Activated CD8-positive, alpha-beta memory T cell treated with anti-CD3 and anti-CD28 coated beads for 1 hour (primary cell): ENCODE measurements at places on chromosomes 16 and 17.

GRCh38 chr17:74833501-74834377 lies 25.9 kb downstream of the GRIN2C start:
- no peak for DNase-seq

DNA sequence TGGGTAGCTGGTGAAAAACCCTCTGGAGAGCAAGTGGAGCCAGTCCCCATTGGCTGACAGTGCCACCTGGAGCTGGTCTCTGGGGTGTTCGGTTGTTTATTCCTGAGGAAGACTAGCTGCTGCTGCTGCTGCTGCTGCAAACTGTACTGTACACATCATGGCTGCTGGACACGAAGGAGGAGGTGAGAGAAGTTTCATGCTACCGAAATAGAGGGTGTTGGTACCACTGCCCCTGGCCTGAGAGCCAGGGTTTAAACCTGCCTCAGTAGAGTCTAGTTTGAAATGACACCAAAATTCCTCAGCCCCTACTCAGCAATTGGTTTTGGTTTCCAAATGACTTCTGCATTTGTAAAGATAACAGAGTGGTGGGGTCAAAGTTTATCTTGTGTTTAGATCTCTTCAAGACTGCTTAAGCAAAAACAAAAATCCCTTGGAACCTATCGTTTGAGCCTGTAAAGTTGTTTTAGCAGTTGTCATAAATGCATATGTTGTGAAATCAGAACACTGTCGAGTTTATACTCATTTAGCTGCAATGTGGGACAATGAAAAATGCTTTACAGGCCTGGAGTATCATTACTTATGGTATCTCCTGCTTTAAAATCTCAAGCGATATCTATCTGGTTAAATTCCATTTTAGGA lies 40.8 kb downstream of the CYB5B start:
- DNase-seq: no peak

- no peak for DNase-seq
These were observed 31.1 kb downstream of the ADAMTS18 start for GRCh38 chr16:77403732-77404131.

DNA sequence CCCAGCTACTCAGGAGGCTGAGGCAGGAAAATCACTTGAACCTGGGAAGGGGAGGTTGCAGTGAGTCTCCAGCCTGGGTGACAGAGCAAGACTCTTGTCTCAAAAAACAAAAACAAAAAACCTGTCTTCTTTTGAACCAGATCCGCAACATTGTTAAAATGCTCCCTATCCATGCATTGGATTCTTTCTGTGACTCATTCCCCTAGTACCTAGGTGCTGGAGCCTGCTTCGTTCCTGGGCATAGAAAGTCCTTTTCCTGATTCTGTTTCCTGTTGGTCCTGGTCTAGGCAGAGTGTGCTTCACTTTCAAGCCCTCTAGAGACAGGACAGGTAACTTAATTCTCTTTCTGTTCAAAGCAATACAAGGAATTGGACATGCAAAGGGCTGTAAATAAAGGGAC lies 5.2 kb downstream of the EPN2 start:
- no peak for DNase-seq

DNA sequence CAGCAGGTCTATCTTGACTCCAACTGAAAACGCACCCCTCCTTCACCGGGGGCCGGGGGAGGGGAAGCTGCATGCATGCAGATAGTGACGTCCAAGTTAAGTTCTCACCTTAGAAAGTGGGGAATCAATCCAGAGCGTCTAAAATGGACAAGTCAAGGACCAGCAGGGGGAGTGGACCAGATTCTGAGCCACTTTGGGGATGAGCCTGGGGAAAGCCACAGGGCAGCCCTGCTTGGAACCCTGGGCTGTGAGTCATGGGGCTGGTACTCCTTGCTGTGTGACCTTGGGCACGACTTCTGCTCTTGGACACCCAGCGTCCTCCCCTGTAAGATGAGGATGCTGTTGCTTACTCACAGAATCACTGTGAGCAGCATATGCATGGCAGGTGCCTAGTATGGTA lies 9.1 kb downstream of the TNFRSF13B start:
- no peak for DNase-seq

DNA sequence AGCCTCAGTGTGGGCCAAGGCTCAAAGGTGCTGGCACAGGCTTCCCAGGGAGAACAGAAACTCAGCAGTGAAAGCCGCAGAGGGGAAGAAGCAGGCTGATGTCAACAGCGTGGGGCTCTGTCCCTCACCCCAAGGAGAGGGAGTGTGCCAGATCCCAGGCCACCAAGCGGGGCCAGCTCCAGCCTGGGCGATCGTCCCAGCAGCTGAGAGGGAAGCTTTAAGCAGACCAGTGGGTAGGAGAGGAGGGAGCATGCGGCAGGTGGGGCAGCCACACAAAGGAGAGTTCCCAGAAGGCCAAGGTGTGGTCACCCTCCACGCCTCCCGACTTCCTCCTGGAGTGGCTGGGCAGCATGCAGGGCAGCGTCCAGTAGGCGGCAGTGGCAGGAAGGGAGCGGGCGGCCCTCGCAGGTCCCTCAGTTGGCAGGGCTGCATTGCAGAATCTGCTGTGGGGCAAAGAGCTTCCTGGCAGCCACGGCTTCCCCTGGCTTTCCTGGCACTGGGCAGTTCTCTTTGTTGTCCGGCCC lies 6.0 kb downstream of the SYNGR2 start:
- no peak for DNase-seq

GRCh38 chr17:72369366-72369765 lies 248.5 kb downstream of the SOX9 start:
- DNase-seq: no peak

DNA sequence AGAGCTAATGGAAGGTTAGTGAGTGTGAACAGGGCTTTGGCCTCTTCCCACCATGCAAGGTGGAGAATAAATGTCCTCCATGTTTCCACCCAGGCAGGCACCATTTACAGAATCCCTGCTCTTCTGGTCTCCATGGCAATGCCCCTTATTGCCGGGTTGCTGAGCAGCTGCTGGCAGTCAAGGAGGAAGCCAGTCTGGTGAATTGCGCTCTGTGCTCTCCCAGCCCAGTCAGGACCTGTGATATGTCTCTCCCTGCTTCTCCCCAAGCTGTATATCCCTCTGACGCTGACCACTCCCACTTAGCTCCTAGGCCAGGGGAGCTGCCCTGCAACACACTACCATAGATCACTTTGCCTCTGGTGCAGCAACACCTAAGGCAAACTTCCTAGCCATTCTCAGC lies 402.1 kb upstream of the ERCC4 start:
- DNase-seq: no peak

- peak; percentile 66 for DNase-seq
These were observed 57.1 kb upstream of the WSB1 start for GRCh38 chr17:27236717-27237315.

DNA sequence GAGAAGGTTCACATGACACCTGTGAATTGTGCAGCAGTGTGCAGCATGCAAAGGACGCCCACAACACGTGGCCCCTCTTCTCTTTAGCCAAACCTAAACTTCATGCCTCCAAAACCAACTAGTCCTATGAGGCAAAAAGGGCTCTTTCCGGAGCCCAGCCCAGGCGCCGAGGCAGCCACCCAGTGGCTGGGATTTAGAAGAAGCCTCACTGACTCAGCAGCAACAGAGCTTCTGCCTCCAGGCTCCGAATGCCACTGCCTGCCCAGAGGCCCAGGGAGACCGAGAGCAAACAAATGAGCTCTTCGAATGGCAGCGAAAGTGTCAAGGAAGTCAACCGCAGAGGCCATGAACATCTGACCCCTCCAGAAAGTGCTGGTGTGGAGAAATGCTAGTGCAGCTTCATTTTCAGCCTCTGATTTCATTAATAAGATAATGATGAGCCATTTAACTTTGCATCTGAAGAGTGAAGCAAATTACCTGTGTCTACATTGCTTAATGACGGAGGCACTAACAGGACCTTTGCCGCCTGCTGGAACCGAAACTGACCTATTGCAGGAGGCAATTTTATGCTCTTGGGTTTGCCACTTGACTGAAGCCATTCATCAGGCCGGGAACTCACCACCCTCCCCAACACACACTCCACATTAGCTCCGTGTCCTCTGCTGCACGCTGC lies 157.7 kb upstream of the RPL38 start:
- DNase-seq: no peak

GRCh38 chr17:40456396-40456951 lies 13.2 kb downstream of the IGFBP4 start:
- DNase-seq: no peak

DNA sequence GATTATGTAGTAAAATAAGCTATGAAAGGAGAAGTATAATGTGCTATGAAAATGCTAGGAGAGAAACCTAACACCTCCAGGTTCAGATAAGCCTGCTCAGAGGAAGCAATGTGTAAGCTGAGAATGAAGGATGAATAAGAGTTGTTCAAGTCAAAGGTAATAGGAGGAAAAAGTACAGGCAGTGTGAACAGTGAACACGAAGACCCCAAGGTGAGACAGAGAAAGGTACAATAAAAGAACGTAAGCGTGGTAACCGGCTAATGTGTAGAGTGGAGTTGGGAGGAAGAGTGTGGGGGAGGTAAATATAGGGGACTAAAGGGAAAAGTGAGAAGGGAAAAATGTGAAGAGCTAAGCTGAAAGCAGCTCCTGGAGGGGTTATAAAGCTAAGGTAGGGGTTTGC lies 74.2 kb downstream of the TTC19 start:
- no peak for DNase-seq

- no peak for DNase-seq
These were observed 49.7 kb downstream of the ERN1 start for GRCh38 chr17:64080174-64080618.

GRCh38 chr17:77772461-77772897 lies 186.0 kb upstream of the TNRC6C start:
- peak; percentile 41 for DNase-seq

- DNase-seq: no peak
These were observed 93.6 kb upstream of the CIBAR2 start for GRCh38 chr16:85205747-85206471.

- DNase-seq: no peak
These were observed 8.1 kb downstream of the CTRL start for GRCh38 chr16:67923414-67924116.
